Activated naive CD8-positive, alpha-beta T cell treated with anti-CD3 and anti-CD28 coated beads, Interleukin-2, amount 10 ng/mL, durations not matched to agents 7 days and 5 days (primary cell): ENCODE measurements at places on chromosomes 16 and 17. TPM values are rescaled to one million over a fixed set of nuclear protein-coding genes. Genes with fewer than 3 reads are reported as not detected.

DNA sequence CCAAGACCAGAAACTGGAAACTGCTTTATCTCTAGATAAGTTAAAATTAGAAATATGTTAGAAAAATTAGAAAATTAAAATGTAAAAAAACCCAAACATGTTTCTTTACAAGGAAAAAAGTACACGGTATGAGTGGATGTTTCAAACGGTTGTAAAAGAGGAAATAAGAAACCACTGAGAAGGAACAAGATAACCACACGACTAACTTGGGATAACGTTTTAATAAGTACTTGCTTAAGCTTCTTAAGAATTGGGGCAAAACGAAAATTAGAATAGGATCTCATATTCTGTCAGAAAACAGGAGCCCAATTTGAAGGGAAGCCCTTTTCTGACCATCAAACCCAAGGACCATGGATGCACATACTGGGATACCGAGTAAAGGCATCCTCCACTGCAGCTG, 31.0 kb downstream of the MBTPS1 start:
- H3K4me3 ChIP-seq: peak overlapping the region; percentile 57
- no peak for DNase-seq
- peak overlapping the region; percentile 47 for H3K27ac ChIP-seq

- peaks cover 17% of the 10 kb centered on the region for H3K36me3 ChIP-seq
- H3K4me3 ChIP-seq: peak overlapping the region; percentile 83
- peak; percentile 88 for DNase-seq
These were observed 4.0 kb downstream of the HIC1 start for GRCh38 chr17:2058586-2059546.

DNA sequence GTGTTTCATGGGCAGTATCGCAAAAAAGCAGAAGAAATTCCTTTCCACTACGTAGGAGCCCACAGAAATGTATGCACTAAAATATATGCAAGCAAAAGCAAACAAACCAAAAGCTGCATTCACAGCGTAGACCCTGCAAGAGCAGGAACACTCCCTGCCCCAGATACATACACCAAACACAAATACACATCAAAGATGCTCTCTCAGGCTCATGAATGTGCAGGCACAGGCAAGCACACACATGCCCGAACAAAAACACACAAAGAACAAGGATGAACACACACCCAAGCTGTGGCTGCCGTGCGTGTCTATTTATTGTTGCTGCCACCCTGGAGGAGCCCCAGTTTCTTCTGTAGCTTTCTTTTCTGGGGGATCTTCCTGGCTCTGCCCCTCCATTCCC, 1.7 kb downstream of the NUPR1 start:
- H3K27me3 ChIP-seq: peaks cover 3% of the 10 kb centered on the region
- peaks cover 16% of the 10 kb centered on the region for H3K4me1 ChIP-seq
- no peak overlapping the region for H3K4me3 ChIP-seq
- no peaks in the 10 kb centered on the region for H3K36me3 ChIP-seq

DNA sequence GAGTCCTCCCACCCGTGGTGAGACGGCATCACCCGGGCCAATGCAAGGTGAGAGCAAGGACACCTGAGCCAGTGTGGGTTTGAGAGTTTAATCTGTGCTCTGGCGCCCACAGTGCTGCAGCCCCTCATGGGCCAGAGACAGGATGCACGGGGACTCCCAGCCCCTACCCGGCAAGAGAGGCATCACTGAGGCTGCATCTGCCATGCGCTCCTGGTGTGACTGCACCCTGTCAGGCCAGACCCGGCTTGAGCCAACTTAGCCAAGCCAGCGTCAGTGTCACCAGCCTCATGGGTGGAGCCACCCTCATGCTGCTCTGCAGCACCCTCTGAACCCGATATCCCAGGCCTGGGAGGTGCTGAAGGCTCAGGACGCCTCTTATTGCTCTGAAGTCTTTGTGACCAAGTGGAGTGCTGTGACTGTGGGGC, 1.3 kb upstream of the BRICD5 start:
- no peak overlapping the region for H3K4me3 ChIP-seq
- H3K36me3 ChIP-seq: peaks cover 6% of the 10 kb centered on the region
- no peak for DNase-seq
- H3K27me3 ChIP-seq: no peaks in the 10 kb centered on the region
- H3K4me1 ChIP-seq: peaks cover 24% of the 10 kb centered on the region

GRCh38 chr16:66483689-66484452, 56.8 kb downstream of the BEAN1 start:
- DNase-seq: peak; percentile 84
- peaks cover 20% of the 10 kb centered on the region for H3K4me1 ChIP-seq
- H3K4me3 ChIP-seq: no peak overlapping the region
- no peak overlapping the region for H3K27ac ChIP-seq

- no peak overlapping the region for H3K27ac ChIP-seq
- peaks cover 1% of the 10 kb centered on the region for H3K4me1 ChIP-seq
- no peaks in the 10 kb centered on the region for H3K27me3 ChIP-seq
- H3K36me3 ChIP-seq: peaks cover 4% of the 10 kb centered on the region
- no peak overlapping the region for H3K4me3 ChIP-seq
These were observed 21.5 kb upstream of the ATP5MC1 start for GRCh38 chr17:48871035-48871550.

DNA sequence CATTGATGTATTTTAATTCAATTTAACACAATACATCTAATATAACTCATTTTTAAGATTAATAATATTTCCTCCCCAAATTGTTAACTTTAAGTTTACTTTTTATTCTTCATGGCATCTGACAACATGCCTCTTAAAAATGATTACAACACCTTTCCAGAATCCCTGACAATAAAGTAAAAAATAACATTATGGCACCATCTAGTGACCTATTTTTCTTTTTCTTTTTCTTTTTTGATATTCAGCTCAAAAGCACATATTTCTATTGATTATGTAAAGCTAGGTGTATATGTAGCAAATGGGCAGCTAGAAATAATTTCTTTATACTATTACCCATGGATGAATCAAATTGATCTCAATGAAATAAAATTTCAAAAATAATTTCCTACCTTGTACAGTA, 834.3 kb upstream of the CDH8 start:
- H3K27me3 ChIP-seq: no peaks in the 10 kb centered on the region
- H3K4me3 ChIP-seq: no peak overlapping the region

DNA sequence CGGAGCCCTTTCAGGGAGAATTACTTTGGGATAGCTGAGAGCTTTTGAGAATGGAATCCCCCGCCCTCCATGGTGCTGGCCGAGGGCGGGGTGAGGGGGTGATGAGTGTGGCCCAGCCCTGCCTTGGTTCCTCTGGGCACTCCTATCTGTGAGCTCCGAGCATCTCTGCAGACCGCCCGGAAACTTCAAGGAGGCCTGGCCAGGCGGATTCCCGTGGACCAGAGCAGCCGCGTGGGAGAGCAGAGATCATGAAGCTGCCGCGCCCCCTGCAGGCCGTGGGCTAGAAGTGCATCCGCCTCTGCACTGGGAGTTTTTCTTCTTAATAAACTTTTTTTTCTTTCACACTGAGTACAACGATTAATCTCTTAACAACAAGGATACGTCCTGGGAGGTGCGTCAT, 392.9 kb upstream of the EEF2KMT start:
- H3K27ac ChIP-seq: no peak overlapping the region
- no peaks in the 10 kb centered on the region for H3K4me1 ChIP-seq
- peak; percentile 50 for DNase-seq
- H3K4me3 ChIP-seq: no peak overlapping the region

- no peaks in the 10 kb centered on the region for H3K4me1 ChIP-seq
- H3K36me3 ChIP-seq: no peaks in the 10 kb centered on the region
- peaks cover 1% of the 10 kb centered on the region for H3K27me3 ChIP-seq
- no peak for DNase-seq
These were observed 4.3 kb upstream of the SYNGR2 start for GRCh38 chr17:78163881-78164747.

Gene SNRNP25
- total RNA-seq: 59.1 TPM
